ENCODE measurements at places on chromosomes 5 and 9.

- peak; percentile 35 for DNase-seq
These were observed 100.1 kb downstream of the KCNIP1 start for GRCh38 chr5:170603578-170604565.

DNA sequence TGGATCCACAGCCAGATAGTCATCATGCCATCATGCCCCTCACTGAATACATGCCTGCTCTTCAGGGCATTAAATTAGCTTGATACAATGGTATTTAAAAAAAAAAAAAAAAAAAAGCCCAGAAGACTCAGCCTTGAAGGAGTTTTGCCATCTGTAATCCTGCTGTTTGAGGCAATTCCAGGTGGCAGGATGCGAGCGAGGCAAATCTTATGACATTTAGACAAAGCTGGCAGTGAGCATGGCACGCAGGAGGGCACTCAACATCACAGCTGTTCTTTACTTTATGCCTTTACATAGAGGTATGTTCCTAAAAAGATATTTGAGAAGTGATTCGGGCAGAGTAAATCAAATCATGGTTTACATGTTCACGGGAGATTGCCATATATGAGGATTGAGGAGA lies 692.0 kb upstream of the DMAC1 start:
- DNase-seq, result no peak

GRCh38 chr9:12141422-12141821 lies 551.8 kb upstream of the TYRP1 start:
- DNase-seq, result no peak

- DNase-seq, result no peak
These were observed 429.2 kb downstream of the DMAC1 start for GRCh38 chr9:7370381-7370780.

GRCh38 chr9:104747245-104747564 lies 278 bp upstream of the NIPSNAP3A start:
- no peak for DNase-seq

DNA sequence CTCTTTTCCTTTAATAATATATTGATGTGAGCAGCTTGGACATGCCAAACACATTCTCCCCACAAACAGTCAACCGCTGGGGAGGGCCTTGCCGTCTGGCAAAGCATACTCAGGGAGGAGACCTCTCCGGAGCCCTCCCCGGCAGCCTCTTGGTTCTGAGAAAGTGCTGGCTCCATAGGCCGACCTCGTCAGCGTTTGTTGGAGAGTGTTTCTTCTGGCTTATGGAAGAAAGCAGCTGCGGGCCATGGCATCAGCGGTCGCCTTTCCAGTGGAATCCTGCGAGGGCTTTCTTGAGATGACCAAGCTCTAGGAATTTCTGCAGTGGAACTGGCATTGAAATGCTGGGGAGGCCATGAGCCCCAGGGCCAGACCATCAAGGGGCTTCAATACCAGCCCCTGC lies 405.7 kb upstream of the IRX4 start:
- no peak for DNase-seq

DNA sequence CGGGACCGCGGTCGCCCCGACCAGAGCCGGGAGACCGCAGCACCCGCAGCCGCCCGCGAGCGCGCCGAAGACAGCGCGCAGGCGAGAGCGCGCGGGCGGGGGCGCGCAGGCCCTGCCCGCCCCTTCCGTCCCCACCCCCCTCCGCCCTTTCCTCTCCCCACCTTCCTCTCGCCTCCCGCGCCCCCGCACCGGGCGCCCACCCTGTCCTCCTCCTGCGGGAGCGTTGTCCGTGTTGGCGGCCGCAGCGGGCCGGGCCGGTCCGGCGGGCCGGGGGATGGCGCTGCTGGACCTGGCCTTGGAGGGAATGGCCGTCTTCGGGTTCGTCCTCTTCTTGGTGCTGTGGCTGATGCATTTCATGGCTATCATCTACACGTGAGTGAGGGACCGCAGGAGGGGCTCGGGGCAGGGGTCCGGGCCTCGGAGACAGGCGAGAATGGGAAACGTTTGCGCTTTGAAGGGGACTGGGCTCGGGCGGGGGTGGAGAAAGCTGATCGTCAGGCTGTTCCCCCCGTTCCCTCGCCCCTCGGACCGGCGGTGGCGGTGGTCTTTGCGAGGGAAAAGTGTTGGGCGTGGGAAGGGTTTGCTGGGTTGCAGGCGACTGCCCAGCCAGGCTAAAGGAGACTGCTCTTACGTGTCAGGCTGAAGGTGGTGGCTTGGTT lies 457 bp downstream of the UGCG start:
- no peak for DNase-seq

- no peak for DNase-seq
These were observed 30.0 kb downstream of the CARD6 start for GRCh38 chr5:40871177-40871576.

DNA sequence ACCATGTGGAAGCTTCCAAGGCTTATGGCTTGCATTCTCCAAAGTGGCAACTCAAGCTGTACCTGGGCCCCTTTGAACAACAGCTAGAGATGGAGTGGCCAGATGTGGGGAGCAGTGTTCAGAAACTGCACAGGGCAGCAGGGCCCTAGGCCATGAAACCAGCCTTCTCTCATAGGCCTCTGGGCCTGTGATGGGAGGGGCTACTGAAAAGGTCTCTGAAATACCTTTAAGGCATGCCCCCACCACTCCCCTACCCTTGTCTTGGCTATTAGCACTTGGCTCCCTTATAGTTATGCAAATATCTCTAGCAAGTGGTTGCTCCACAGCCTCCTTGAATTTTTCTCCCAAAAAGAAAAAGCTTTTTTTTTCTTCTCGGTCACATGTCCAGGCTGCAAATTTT lies 1014.6 kb downstream of the DTWD2 start:
- no peak for DNase-seq

- DNase-seq, result no peak
These were observed 19.8 kb downstream of the TRIP13 start for GRCh38 chr5:912280-913091.

Data from MM.1S (cell line).